ENCODE measurements at places on chromosomes 2 and 18.

DNA sequence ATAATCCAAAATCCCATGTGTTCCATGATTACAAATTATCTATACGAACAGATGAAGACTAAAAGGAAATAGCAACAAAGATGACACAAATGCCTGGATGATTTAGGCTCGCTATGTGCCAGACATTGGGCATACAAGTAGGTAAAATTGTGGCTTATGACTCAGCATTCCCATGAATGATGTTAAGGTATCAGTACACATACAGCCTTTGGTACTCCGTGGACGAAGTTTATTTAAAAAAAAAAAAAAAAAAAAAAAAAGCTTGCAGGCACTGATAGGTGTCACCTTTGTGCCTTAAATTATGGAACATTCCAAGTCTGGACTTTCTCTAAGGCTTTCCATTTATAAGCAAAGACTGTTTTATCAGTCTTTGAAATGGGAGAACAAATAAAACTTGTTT, 2.7 kb downstream of the CHAC2 start:
- no peak for DNase-seq

- DNase-seq, result no peak
Measured at GRCh38 chr18:67183398-67183797, 333.1 kb downstream of the DSEL start.

DNA sequence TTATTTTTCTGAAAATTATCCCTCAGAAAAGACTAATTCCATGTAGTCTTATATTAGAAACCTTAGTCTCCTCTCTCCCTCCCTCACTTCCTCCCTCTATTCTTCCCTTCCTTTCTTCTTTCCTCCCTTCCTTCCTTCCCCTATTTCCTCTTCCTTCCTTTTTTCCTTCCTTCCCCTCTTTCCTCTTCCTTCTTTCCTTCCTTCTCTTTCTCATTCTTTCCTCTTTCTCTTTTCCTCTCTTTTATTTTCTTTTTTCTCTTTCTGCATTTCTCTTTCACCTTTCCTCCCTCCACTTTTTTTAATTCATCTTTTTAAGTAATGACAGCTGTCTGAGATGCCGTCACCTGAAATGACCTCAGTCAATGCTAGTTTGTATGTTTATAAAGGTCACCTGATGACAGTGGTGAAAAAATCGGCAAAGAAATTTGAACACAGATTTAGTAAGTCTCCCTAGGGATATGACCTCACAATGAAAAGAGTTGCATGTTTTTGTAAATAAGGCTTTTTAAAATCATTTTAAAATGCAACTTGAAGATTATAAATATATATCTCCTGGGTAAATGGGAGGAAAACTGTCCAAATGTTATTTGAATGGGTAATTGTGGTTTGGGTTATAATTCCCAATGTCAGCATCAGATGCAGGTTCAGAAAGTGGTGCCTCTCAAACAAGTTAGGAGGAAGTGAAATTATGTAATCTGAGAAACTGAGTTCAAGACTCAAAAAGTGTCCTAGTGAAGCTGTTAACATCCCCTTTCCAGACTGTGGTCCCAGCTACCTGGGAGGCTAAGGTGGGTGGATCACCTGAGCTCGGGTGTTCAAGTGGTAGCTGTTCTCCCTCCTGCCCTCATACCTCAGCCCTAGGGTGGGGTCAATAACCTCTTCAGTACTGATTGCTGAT, 90.3 kb upstream of the ST3GAL5 start:
- DNase-seq, result no peak

DNA sequence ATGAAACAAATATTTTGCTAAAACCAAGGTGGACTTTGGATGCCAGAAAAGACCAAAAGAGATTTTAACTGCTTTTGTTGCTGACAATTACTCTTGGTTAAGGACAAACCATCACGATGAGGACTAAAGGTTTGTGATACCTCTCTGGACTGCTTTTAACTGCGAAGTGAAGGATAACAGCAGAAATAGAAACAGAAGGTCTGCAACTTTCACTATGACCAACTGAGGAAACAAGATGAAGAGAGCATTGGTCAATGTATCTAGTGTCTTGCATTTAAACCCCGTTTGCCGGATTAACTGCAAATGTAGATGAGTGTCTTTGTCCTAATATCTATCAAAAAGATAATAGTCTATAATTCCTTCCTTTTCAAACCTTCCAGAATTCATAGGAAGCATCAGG, 541.7 kb downstream of the ERBB4 start:
- DNase-seq, result no peak

DNA sequence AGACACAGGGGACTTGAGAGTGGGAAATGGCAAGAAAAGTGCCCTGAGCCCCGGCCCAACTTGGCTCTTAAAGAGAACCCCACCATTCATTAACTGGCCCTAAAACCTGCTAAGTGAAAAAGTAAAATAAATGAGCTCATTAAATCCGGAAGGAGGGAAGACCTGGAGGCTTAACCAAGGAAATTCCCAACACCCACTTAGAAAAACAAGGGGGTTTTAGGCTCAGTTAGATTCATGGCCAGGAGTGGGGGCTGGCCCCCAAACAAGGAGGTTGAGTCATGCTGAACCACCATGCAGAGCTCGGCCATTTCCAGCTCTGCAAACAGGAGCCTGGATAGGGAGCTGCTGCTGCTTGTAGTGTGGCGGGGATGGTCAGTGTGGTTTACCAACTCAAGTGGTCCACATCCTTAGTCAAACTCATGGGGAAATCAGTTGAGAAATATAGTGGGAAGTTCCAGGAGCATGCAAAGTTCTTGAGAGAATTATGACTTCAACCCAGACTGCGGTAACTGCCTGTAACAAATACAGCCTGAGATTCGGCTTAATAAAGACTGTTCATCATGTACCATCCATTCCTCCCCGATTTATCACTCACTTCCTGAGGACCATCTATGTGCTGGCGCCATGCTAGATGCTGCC, 39.7 kb upstream of the MRPL19 start:
- DNase-seq, result no peak

DNA sequence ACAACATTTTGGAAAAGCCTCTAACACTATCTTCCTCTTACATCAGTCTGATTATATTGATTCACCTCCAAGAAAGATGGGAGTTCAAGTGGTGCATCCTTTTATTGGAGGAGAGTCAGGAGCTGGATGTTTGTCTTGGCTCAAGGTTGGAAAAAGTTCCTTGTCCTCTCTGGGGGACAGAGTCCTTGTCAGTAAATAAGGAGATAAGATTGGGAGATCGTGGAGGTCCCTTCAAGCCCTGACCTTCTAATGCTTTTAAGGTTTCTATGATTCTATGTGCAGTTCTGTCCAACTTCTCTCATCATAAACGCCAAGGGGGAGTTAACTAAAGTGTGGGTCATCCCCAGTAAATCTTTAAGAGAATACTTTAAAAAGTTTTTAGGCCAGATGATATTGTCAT, 60.9 kb upstream of the CCBE1 start:
- DNase-seq, result no peak

DNA sequence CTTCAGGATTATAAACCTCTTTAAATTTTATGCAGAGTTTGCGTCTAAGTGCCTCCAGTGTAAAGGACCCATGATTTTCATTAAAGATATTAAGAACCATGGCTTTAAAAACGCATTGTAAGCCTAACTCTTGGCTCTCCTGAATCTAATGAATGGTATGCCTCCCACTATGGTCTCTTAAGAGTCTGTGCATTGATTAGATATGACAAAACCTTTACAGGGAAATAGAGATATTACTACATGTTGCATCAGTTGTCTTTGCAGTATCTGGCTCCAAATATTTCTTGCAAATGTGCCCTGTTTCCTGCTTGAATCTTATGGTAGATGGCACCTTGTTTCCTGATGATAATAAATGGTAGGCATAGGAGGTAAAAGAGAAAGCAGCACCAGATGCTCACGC, 189.3 kb upstream of the FSHR start:
- no peak for DNase-seq

DNA sequence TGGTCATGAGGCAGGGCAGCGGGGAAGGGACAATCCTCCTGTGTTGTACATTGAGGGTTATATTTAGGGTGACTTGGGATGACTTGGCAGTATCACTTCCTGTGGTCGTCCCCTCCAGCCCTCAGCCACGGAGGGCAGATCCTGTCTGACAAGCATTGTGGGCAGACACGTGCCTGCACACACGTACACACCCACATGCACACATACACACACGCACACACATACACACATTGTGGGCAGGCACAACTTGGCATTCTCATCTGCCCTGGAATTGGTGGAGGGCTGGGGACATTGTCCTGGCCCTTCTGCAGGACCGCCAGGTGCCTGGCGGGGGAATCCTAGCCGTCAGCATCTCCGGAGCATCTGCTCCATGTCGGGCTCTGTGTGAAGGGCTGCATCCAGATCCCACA, 47.6 kb downstream of the ODC1 start:
- no peak for DNase-seq

GRCh38 chr2:121793816-121794215, 38.4 kb downstream of the TSN start:
- no peak for DNase-seq

DNA sequence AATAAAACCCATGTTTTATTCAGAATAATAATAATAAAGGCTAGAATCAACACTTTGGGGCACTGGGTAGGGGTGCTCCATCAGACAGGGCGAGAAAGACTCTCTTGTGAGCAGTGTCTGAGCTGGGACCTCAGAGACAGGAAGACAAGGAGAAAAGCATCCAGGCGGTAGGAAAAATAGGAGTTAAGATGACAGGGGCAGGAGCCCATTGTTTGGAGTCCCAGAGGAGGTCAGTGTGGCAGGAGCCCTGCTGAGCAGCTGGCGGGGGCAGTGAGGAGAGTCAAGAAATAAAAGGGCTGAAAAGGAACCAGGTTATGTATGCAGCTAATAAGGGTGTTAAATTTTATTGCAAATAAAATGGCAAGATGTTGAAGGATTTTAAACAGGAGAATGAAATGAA, 457.4 kb downstream of the FBXO15 start:
- no peak for DNase-seq

GRCh38 chr2:82857967-82858366, 1601.1 kb downstream of the SUCLG1 start:
- DNase-seq, result no peak

DNA sequence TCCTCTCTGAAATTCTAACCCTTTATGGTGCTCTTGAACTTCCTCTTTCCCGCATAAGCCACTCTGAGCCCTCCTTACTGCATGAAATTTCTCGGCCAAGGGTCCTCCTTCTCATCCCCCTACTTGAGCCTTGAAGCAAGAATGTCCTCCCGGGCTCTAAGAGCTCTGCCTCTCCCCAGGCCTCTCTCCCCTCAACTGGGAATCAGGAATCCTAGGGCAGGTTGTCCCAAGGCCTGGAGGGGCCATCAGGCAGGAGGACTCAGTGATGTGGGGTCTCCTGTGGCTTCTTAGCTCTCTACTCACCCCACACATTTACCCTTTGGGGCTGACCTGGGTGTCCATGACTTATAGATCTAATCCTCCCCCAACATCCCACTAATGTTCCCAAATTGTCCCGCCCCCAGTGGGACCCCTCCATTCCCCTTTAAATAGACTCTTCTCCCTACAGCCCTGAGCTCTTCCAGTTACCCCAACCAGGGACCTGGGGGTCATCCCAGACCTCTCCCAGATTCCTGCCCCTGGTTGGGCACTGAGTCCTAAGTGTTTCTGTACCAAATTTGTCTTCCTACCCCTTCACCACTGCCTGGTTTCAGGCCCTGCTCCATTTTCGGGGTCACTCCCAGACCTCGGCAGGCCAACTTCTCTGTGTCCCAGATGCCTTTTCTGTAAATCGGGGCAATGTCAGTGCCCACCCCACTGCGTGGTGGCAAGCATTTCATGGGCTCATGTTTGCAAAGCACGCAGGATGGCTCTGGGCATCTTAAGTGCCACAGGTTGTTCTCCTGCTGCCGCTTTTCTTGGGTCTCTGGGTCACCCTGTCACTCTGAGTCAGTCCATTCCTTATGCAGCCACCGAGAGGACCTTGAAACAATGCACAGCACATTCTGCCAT, 171.2 kb downstream of the ASB1 start:
- no peak for DNase-seq

GRCh38 chr2:10889651-10890215, 22.0 kb upstream of the KCNF1 start:
- peak; percentile 63 for DNase-seq

DNA sequence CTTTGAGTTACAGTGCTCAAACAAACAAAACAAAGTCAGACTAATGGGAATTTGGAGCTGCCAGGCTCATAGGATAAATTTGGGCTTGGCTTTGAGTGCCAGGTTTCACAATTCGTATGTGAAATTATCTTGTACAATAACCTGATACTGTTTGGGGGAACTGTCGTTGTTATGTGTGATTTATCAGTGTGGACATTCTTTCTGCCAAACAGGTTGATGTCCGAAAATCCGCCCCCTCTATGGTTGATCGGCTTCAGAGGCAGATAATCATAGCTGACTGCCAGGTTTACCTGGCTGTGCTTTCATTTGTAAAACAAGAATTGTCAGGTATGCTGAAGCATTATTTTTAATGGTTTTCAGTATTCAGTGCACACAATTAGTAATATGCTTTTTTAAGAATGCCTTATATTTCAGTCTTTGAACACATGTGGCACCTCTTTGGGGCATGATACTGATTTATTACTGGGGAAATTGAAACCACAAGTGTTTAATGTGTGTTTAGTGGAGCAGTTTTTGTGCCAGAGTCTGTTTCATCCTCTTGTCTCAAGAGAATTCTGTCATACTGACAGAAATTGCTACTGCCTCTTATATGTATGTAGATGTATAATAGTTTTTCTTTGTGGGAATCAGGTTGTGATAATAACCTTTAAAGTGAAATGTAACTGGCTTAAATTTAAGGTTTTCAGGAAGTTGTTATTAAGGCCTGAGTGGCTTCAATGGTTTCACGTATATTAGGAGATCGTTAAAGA, 54.6 kb downstream of the TTC39C start:
- no peak for DNase-seq

DNA sequence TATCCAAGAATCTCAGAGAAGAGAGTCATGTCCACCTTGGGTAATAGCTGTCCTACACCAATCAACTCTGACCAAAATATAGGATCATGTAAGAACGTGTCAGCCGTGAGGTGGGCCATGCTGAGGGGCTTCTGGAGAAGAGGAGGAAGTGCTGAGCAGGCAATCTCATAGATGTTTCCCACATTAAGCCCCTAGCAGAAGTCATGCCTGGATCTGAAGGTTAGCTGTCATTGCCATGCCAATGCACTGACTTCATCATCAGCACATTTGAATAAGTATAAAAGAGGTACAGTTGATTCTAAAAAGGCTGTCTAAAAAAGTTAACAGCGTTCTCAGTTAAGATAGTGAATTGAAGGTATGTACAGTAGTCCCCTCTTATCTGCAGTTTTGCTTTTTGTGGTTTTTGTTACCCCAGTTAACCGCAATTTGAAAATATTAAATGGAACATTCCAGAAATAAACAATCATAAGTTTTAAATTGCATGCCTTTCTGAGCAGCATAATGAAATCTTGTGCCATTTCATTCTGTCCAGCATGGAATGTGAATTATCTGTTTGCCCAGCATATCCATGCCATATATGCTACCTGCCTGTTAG, 67.2 kb upstream of the TMEM17 start:
- no peak for DNase-seq

GRCh38 chr2:36356990-36357846, 1.6 kb downstream of the CRIM1 start:
- peak; percentile 54 for DNase-seq
